ENCODE measurements at places on chromosomes 4 and X. TPM values are rescaled to one million over a fixed set of nuclear protein-coding genes. Genes with fewer than 3 reads are reported as not detected.

Gene ZCCHC18
- 9.3 TPM for total RNA-seq

Gene CNKSR2
- total RNA-seq, result 21.0 TPM

Gene EIF1AX
- 119 TPM for total RNA-seq

GRCh38 chr4:43959976-43960375 is 488.6 kb downstream of the KCTD8 start:
- DNase-seq, result no peak

- no peak for DNase-seq
Observed at GRCh38 chrX:32929040-32929439, 282.3 kb downstream of the DMD start.

Data from neural crest cell (in vitro differentiated cells).